ENCODE measurements at places on chromosomes 12 and 14. TPM values are rescaled to one million over a fixed set of nuclear protein-coding genes. Genes with fewer than 3 reads are reported as not detected.

Gene CLEC2B
- total RNA-seq = 16.4 TPM

Gene TSHR
- total RNA-seq = not detected

Gene CLEC4D
- total RNA-seq = not detected

Gene POTEG
- total RNA-seq = not detected

Gene C12orf42
- not detected for total RNA-seq

Gene CDKL1
- 9.7 TPM for total RNA-seq

Gene KRT5
- total RNA-seq = 0.86 TPM

Gene NEUROD4
- not detected for total RNA-seq

Gene A2ML1
- total RNA-seq = not detected

Gene P2RX7
- 5.1 TPM for total RNA-seq

Gene RNASE1
- 182 TPM for total RNA-seq

Gene GALNT4
- total RNA-seq = 10.9 TPM

Gene HOXC11
- total RNA-seq = not detected

Gene KRT79
- total RNA-seq = not detected

Gene ACOT6
- not detected for total RNA-seq

Gene DAZAP2
- total RNA-seq = 177 TPM

Gene PHC1
- total RNA-seq = 31.9 TPM

Gene ACOT2
- total RNA-seq = 28.8 TPM

Gene WSCD2
- not detected for total RNA-seq

Gene CCDC177
- not detected for total RNA-seq

Gene KRT80
- total RNA-seq = 23.7 TPM

Gene TMTC1
- 5.1 TPM for total RNA-seq
